ENCODE measurements at places on chromosomes 7 and 10.

DNA sequence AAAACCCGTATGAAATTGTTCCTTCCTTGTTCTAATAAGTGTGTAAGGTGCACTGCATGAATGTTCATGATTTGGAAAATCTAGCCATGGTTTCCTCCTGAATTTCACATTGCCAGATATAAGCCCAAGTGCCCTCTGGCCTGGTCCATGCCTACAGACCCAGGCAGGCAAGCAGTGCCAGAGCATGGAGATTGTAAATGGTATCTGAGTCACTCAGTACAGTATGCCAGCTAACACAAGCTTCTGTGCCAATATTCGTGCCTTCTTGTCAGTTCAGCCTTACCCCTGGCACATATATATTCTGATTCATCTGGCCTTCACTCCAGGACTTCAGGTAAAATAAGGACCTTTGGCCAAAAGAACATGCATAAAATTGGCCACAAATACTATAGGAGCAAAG, 38.4 kb upstream of the PDE1C start:
- no peak for DNase-seq

DNA sequence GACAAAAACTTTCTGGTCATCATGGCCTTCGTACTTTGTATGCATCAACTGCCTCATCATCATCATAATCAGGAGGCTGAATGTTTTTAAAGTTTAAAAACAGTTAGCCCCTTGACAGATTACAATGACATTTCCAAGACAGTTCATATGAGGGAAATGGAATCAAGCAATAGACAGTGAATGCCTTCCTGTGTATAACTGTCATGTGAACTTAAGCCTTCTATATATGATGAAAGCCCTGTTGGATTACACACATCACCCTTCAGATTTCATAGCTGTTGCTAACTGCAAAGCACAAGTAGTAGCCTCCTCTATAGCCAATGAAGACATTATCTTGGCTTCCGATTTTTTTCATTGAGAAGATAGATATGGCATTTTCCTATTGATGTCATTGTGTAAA, 154.0 kb downstream of the PLXDC2 start:
- no peak for DNase-seq

DNA sequence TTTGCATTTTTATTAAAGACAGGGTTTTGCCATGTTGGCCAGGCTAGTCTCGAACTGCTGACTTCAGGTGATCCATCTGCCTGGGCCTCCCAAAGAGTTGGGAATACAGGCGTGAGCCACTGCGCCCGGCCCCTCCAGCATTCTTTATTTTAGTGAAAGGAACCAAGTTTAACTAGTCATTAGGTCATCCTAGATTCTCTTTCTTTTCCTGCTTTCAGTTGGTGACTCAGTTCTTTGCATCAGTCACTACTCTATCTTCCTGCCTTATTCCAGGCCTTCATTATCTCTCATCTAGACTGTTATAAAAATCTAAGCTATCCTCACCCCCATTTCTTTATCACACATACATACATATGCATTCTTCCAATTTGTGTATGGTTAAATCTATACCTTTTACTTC, 63.7 kb downstream of the PRSS58 start:
- DNase-seq, result no peak

DNA sequence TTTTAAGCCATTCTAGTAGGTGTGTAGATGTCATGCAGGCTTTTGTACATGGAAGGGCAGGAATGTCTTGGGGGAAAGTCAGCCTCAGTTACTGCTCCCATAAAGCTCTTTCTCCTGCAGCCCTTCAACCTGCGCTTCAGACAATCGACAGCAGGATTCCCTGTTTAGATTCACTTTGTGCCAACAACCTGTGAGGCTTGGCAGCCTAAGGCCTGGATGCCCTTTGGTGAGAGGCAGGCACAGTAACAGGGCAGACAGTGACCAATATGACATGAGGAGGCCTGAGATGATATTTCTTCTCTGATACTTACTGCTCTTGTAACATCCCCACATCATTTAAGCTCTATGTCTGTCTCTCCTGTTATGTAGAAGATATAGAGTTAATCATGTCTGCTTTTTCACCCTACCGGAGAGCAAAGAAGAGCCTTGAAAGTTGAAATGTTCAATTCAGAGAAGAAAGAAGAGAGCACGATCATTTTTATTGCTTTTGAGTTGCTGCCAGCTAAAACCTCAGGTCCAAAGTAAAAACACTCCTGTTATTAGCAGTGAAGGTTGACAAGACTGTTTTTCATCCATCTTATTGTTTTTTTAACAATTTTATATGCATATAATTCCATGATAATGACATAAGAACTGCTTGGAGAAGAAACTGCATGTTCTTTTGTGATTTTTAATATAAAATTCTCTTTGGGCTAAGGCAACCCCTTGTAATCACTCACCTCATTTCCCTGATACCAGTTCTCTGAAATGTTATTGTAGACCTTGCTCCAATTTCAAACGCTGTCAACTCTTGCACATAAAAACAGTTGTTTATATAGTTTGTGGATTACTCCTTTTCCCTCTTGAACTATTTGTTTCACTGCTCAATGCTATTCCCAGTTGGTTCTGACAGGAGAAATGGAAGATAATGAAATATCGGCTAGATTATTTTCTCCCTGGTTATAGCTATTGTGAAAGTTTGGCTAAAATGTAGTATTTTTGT, 140.9 kb downstream of the GALNT17 start:
- no peak for DNase-seq

DNA sequence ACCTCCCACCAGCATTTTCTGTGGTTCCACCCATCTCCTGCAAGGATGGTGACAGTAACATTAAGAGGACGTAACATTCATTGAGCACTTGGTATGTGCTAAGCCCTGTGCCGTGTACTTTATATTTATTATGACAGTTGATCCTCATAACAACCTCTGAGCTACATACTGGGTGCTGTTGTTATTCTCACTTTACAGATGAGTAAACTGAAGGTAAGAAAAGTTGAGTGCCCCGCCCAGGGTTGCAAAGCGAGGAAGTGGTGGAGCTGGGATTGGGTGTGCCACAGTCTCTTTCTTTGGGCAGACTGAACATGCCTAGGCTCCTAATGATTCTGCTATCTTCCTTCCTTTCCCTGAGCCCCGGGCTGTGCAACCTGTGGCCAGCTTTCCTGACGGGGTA, 107.4 kb downstream of the SH3PXD2A start:
- no peak for DNase-seq

DNA sequence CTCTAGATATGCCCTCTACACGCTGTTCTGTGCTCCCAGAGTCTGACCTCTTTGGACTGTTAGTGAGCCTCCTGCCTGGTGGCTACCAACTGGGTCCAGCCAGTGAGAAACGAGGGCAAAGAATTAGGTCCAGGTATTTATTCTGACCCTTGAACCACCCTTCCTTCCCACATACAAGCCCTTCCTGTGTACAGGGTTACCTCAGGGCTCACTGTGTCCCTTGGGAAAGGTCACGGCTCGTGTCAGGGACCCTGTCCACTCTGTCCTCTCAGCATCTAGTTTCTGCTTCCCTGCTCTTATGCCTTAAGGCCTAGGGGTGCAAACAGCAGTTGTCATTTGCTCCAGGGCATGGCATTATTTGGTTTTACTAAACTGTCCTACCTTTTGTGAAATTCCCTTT, 180.4 kb downstream of the SDK1 start:
- DNase-seq, result no peak

DNA sequence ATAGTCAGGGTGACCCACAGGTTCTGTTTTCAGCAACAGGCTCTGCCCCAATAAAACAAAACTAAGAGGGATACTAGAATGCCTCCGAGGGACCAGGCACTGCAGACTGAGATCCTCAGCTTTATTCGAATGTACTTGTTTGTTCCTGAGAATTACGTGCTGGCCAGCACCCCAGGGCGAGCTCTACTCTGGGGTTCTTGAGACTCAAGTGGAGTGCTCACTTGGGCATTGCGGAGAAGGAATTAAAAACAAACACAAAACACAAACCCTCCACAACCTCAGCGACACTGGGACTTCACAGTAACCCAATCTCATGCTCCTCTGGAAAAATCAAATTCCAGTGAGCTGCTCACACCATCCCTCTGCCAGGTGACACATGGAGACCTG, 250.7 kb downstream of the TNS3 start:
- DNase-seq, result no peak

- DNase-seq, result no peak
These were observed 366.4 kb downstream of the GALNT17 start for GRCh38 chr7:71498381-71498780.

- no peak for DNase-seq
These were observed 293.3 kb upstream of the KLF14 start for GRCh38 chr7:131027287-131027773.

- DNase-seq, result no peak
These were observed 112.7 kb downstream of the FGFR2 start for GRCh38 chr10:121485436-121486139.

DNA sequence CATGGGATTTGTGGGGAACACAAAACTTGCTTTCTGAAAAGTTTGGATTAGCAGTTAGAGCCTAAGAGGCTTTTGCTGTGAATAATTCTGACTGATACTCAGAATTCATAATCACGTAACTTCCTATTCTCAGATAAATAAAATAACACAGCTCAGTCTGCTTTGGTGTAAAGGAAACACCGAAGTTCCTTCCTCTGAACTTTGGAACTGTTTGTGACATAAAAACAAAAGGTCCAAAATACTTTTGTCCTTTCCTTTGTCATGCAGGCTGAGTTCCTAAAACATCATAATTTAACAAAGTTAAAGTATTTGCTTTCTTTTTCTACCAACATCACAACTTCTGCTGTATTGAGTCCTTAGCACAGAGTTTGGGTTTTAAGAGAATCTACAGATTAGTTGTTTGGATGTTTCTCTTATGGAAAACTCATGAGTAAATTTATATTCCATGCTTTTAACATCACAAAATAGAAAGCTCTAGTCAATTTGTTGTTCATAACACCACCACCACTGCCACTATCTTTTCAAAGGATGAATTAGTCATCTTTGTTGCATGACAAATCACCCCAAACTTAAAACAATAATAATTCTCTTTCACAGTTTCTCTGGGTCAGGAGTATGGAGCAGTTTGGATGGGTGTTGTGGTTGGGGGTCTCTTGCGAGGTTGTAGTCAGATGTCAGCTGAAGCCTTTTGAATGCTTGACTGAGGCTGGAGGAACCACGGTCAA, 123.4 kb downstream of the REEP3 start:
- DNase-seq, result no peak

- DNase-seq, result no peak
These were observed 136.6 kb upstream of the SVIL start for GRCh38 chr10:29771376-29771775.

GRCh38 chr7:110148054-110148453, 942.9 kb upstream of the LRRN3 start:
- DNase-seq, result no peak

- DNase-seq, result no peak
These were observed 112.0 kb downstream of the UBE2H start for GRCh38 chr7:129840757-129841156.

DNA sequence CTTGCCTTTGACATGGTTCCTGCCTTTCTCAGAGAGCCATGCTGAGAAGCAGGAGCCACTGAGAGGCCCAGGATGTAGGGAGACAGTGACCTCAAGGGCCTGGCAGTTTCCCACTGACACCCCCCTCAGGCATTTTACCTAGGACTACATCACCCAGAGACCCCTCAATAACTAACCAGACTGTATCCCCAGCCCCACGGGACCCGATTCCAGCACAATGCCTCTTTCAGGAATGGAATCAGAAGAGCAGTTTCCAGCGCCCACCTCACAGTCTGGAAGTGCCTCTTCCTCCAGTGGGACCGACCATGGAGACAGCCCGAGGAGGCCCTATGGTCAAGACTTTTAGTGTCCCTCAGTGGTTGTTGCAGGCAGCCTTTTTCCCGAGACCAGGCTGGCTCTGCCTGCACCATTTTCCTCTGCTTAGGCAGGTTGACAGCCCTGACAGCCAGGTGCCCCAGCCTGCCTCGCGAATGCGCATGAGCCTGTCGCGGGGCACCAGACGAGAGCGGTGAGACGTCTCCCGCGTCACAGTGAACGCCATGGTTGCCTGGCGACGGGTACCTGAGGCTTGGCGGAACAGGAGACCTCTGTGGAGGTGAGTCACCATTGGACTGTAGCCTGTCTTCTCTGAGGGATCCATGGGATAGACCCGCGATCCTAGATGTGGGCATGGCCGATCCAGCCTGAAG, 28.4 kb upstream of the ZNF273 start:
- no peak for DNase-seq

DNA sequence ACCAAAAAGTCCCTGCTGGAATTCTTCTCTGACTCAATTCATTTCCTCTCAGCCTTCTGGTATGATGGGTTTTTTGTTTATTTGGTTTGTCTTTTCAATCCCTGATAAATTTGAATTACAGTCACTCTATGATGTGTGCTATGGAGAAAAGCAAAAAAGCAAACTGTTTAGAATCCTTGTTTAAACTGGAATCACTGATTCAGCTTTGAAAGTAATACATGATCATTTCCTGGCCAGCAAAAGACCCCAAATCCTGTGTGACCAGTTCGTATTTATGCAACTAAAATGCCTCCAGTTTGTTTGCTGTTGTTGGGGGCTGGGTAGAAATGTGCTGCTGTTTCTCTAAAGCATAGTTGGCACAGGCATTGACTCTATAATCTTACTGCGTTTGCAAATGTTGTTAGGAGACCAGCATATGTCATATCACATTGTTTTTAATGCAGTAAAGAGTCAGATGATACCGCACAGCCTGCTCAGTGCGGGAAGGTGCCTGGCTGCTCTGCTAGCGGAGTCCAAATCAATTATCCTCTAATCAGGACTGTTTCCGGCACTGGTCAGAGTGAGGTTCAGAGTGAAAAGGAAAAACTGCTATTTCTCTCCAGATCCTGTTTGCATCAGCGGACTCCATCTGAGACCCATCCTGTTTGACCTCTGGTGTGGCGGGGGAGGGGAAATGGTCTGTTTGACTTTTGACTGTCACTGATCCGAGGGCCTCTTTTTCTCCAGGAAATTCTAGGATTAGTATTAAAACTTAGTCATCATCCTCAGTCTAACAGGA, 40.6 kb upstream of the ADD3 start:
- no peak for DNase-seq

GRCh38 chr10:127278001-127278400, 81.6 kb upstream of the INSYN2A start:
- DNase-seq, result no peak

- no peak for DNase-seq
These were observed 569.4 kb downstream of the HTR7 start for GRCh38 chr10:90288391-90288933.

- DNase-seq, result peak; percentile 34
These were observed 739.5 kb downstream of the SORCS1 start for GRCh38 chr10:106424981-106425380.

DNA sequence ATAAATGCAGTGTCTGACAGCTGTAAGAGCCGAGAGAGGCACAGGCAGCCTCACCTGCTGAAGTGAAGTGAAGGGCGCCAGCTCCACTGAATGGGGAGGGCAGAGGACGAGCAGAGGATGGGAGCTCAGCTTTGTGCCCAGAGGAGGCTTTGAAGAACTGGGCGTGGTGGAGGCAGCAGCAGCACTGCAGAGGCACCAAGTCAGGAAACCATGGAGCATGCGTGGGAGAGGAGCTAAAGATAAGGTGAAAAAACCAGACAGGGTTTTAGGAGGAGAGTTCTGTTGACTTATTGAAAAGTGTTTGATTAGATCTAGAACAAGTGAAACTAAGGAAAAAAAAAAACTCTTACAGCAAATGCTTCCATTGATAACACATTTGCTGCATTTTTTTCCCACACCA, 216.4 kb downstream of the CXCL12 start:
- no peak for DNase-seq

Measured in HS-27A (cell line).